ENCODE measurements at places on chromosomes 1 and 21.

GRCh38 chr1:13807209-13807608, 107.2 kb downstream of the PRDM2 start:
- no peak for DNase-seq

GRCh38 chr1:27430903-27431600, 38.6 kb downstream of the GPR3 start:
- no peak for DNase-seq

DNA sequence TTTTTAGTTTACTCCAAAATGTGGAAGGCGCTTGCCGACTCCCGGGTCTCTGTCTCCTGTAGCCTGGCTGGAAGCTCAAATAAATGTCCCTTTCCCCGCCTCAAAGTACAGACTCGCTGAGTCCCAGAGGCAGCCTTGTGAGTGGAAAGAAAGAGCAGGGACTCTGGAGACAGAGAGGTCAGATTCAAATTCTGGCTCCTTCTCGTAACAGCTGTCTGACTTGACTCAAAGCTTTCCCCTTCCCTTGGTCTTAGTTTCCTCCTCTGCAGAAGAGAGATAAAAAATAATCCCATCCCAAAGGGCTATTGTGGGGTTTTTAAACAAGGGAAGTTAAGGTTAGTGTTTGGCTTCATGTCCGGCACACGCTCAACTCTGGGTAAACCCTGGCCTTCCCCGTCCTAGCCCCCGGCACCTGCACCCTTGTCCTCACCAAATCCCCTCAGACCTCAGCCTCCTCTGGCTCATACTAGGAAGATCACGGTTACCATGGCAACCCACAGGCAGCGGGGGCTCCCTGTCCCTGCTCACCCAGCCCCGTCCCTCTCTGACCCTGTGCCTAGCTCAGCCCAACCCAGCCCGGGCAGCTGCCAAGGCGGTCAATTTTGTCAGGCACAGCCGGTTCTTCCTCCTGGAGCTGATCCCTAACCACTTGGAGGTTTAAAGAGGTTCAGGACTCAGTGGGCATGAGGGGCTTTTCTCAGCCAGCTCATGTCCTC, 49.2 kb upstream of the IGSF21 start:
- peak; percentile 18 for DNase-seq

DNA sequence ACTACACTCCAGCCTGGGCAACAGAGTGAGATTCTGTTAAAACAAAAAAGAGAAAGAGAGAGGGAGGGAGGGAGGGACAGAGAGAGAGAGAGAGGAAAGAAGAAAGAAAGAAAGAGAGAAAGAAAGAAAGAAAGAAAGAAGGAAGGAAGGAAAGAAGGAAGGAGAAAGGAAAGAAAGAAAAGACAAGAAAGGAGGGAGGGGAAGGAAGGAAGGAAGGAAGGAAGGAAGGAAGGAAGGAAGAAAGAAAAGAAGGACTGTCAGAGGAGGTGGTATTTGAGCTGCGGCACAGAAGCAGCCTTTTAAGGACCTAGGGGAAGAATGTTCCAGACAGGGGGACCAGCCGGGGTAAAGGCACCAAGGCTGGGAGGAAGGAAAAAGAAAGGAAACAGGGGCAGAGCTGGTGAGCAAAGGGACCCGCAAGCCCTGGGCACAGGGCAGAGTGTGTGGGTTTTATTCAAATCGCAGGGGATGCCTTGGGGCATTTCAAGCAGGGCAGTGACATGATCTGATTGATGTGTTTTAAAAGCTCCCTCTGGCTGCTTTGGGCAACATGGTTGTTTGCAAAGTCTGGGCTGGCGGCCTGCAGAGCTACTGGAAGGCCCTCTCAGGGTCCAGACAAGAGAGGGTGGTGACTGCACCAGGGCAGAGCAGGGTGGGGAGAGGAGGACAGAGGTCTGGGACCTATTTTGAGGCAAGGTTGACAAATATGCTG, 176.9 kb upstream of the VAMP3 start:
- no peak for DNase-seq

- DNase-seq = no peak
Observed at GRCh38 chr1:246629976-246630375, 63.7 kb downstream of the CNST start.
